ENCODE measurements at places on chromosomes 3 and 15.
A peak's percentile ranks its signal among the peaks of the same experiment; 100 is the strongest.

GRCh38 chr3:126887686-126888085 is 95.2 kb upstream of the PLXNA1 start:
- ATAC-seq, result no peak

- peak; percentile 46 for ATAC-seq
These were observed 24.4 kb downstream of the SEC61A1 start for GRCh38 chr3:128076483-128077201.

DNA sequence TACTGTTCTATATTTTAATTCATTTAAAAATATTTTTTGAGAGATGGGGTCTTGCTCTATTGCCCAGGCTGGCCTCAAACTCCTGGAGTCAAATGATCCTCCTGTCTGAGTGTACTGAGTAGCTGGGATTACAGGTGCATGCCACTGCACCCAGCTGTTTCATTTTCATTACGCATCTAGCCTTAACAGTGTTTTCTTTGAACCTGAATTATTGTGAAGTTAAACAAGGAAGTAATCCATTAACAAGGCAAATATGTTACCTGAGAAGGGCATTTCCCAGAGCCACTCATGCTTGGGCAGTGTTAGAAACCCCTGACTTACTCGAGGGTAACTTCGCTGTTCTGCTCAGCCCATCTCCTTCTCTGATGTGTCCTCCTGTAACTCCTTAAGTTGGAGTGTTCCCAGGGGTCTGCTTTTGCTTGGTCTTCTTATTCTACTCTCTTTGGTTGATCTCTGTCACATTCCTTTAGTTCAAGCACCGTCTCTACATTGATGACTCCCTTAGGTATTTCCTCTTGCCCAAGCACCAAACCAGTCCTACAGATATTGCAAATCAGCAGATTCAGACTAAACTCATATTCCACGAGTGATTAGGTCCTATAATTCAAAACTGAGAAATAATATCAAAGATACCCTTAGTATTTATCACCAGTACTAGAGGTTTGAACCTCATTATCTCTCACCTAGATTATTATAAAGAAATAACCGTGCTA is 107.9 kb downstream of the STAC start:
- ATAC-seq, result no peak

GRCh38 chr3:76643623-76644304 is 396.1 kb upstream of the ROBO2 start:
- ATAC-seq, result no peak

- no peak for ATAC-seq
These were observed 12.4 kb downstream of the PIF1 start for GRCh38 chr15:64813075-64813474.

DNA sequence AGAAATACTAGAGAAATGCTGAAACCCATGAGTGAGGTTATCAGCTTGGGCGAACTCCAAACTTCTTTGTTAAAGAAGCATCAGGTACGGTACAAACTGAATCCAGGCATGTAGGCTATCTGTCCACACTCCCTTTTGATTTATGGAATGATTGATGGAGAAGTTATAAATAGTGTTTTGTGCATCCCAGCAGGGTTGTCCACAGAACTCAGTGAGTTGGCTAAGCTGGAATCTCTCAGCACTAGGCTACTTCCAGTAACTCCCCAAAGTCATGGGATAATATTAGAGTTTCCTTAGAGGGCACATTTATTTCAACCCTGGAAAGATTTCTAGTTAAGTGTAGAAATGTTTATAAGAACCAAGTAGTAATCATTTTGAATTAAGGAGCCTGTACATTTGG is 186.2 kb upstream of the CRBN start:
- ATAC-seq, result no peak

DNA sequence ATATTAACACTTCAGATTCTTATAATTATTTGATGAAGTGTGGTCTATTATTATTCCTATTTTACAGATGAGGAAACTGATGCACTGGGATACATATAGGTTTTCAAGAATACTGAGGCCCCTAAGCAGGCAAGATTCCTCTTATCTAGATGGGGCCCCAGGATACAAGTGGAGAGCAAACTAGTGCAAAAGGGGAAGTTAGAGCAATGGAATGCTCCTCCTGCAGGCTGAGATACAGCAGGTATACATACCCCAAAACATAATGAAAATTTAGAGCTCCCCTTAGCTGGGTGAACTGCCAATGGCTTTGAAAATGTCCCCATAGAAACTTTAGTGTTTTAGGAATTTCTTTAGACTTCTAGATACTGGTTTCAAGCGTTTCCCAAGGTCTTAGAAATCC is 247.1 kb downstream of the CHST2 start:
- no peak for ATAC-seq

GRCh38 chr3:38827791-38828190 is 11.8 kb upstream of the SCN10A start:
- ATAC-seq, result no peak

GRCh38 chr3:116512281-116512680 is 67.0 kb upstream of the LSAMP start:
- ATAC-seq, result no peak

GRCh38 chr3:62670351-62670750 is 204.9 kb downstream of the CADPS start:
- ATAC-seq, result no peak

DNA sequence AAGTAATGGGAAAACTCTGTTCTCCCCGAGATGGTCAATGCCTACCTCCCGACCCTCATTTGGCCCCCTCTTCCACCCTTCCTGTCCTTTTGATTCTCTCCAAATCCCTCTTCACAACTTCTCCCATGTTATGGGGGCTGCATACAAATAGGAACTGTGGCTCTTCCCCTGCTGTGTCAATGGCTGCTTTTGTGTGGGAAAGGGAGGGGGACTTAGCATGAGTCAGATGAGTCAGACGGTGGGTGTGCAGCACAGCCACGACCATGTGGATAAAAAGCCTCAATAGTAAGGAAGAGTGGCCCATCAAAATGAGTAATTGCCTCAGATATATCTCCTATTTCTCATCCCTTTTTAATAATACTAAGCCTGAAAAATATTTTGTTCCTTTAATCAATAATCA is 31.9 kb downstream of the SPATA16 start:
- no peak for ATAC-seq

DNA sequence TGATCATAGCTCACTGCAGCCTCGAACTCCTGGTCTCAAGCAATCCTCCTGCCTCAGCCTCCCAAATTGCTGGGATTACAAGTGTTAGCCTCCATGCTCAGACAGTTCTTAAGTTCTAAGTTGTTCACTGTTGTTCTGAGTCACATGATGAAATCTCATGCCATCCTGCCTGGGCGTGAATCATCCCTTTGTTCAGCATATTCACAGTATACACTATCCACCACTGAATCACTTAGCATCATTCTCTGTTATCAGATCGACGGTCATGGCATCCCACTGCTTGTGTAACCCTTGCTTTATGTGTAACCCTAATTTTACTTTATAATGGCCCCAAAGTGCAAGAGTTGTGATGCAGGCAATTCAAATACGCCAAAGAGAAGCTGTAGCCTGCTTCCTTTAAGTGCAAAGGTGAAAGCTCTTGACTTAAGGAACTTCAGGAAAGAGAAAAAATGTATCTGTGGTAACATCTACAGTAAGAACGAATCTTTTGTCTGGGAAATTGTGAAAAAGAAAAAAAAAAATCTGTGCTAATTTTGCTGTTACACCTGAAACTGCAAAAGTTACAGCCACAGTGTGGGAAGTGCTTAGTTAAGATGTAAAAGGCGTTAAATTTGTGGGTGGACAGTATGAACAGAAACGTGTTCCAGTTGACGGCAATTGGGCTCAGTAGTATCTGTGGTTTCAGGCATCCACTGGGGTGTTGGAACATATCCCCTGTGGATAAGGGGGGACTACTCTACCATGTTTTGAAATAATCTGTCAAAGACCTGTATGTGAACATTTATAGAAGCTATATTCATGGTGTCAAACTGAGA is 80.6 kb downstream of the PCOLCE2 start:
- ATAC-seq, result no peak

DNA sequence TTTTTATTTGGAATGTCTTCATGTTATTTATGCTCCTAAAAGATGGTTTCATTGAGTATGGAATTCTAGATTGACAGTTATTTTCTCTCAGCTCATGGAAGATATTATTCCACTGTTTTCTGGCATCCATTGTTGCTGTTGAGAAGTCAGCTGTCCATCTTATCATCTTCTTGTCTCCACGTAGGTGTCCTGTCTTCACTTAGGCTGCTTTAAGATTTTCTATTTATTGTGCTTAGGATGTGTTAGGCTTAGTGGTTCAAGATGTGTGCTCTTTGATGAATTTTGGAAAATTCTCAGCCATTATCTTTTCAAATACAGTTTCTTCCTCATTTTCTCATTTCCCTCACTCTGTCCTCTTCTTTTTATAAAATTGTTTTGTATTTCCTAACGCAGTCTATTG is 52.0 kb downstream of the SNRK start:
- no peak for ATAC-seq

DNA sequence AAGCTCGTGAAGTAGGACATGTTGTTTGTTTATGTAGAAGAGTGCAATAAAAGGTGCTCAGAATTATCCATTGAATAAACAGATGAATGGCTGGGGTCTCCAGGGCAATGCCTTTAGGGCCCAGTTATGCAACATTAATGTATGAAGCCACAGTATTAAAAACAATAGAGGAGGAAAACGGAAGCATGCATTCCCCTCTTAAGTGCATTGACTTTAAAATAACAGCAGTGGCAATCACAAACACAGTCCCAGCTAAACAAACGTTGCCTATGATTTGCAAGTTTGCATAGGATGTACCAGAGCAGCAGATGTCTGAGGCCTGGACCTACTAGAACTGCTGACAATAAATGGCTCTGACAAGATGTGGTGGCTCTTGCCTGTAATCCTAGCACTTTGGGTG is 60.6 kb upstream of the GCNT3 start:
- no peak for ATAC-seq

DNA sequence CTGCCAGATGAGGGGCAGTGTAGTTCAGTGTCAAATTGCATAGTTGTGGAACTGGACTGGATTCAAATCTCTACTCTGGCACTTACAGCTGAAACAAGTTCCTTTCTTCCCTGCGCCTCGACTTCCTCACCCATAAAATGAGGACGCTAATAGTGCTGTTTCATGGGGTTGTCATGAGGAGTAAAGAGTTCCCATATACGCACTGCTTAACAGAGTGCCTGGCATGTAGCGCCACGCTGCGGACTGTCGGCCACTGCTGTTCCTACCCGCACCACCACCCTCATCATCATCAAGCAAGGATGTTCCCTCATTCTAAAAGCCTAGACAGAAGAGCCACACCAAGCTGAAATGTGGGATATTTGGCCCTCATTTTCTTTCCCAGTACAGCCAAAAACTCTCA is 91.9 kb downstream of the CHDH start:
- no peak for ATAC-seq

- peak; percentile 54 for ATAC-seq
These were observed 76.0 kb downstream of the HMG20A start for GRCh38 chr15:77496715-77497109.

DNA sequence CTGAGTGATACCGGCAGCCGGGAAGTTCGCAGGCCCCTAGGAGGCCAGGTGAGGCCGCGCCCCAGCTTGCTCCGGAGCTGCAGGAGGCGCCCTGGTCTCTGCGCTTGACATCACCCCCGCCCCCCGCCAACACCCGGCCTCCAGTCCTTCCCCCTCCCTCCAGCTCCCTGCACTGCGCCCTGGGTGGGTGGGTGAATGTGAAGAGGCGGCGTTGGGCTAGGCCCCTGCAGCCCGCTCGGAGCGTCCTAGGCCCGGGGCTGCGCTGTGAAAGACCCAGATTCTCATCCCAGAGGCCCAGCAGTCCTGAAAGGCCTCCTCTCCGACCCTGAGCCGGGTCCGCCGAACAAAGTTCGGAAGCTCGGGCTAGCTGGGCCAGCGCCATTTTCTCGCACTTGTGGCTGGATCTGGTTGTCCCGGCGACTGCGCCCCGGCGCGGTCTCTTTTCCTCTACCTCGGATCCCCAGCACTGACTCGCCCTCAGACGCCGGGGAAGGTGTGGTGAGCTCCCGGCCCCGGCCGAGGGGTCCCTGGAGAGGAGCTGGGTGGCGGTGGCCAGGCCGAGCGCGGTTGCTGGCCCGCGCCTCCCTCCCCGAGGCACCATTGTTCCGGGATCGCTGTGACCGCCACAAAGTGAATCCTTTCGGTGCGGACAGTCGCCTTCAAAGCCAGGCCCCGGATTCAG is 12.9 kb downstream of the ZIC4 start:
- no peak for ATAC-seq

DNA sequence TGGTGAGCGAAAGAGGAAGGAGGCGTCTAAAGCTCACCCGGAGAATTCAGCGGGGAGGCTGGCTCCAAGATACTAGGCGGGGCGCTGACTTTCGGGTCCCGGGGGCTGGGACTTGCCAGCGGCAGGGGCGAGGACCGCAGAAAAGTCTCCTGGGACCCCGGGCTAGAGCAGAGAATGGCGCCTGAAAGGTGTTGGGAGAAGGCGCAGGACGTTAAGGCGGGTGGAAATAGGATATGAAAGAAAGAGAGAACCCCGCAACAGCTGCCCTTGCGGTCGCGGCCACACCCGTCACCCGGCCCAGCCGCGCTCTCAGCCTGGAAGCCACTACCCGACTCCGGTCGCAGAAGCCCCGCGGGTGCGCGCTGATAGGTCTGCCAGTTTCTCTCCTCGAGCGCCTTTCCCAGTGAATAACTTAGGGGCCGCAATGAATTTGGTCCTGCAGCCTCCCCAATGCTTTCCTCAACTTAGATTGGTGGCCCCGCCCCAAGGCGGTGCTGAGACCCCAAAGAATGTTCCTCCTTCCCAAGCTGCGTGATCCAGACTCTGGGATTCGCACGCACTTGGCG is 604 bp downstream of the LTK start:
- peak; percentile 49 for ATAC-seq

GRCh38 chr15:69297642-69298353 is 914 bp upstream of the PAQR5 start:
- no peak for ATAC-seq

GRCh38 chr3:10917176-10917575 is 75.4 kb upstream of the SLC6A1 start:
- no peak for ATAC-seq

DNA sequence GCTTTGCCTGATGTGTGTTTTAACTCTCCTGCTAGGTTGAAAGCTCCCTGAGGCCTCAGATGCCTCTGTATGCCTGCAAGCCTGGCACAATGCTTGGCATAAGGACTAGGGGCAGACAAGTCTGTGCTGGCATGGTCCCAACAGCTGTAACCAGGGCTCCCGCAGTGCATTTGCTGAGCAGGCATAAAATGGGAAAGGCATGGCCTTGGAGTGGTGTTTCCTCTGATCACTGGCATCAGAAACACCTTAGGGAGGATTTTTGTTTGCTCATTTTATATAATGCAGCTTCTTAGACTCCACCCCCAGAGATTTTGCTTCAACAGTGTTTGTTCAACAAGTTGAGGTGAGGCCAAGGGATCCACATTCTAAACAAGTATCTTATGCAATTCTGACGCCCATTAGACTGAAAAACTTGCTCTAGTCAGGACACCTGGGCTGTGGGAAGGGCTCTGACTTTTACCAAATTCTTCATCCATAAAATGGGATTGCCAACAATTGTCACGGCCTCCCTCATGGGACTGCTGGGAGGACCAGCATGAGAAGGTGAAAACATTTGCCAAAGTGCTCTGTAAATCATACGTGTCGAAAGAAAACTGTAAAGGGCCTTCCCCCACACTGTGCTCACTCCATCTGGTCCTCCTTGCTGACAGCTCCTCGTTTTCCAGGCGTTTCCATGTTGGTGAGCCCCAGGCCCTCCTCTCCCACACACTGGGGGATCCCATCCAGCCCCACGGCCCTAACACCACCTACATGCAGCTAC is 43.1 kb downstream of the STARD5 start:
- ATAC-seq, result no peak
